Activated CD4-positive, alpha-beta T cell treated with anti-CD3 and anti-CD28 coated beads, Interleukin-2, amount 10 ng/mL, durations not matched to agents 24 days and 14 days (primary cell): ENCODE measurements at places on chromosomes 3 and 15. TPM values are rescaled to one million over a fixed set of nuclear protein-coding genes. Genes with fewer than 3 reads are reported as not detected.
A peak's percentile ranks its signal among the peaks of the same experiment; 100 is the strongest.

DNA sequence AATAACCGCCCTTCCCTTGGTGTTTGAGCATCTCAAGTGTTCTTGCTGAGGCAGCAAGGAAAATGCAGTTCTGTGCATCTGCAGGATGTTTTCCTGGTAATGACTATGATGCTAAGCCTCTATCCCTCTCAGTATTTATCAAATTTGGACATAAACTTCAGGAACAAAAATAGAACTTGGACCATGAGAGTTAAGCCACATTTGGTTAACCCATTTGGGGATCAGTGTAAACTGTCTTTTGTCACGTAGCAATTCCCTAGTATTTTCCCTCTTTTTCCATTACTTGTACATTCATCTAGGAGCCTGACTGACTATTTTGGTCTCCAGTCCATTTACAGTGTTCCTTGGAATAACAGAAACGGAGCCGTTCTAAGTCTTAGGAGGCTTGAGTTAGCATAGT, 250.8 kb downstream of the RBMS3 start:
- no peaks in the 10 kb centered on the region for H3K27me3 ChIP-seq
- H3K4me1 ChIP-seq = no peaks in the 10 kb centered on the region
- DNase-seq = no peak
- H3K27ac ChIP-seq = no peak overlapping the region
- no peaks in the 10 kb centered on the region for H3K36me3 ChIP-seq
- no peak overlapping the region for H3K4me3 ChIP-seq

- peaks cover 31% of the 10 kb centered on the region for H3K27me3 ChIP-seq
- H3K36me3 ChIP-seq = no peaks in the 10 kb centered on the region
- H3K4me1 ChIP-seq = peaks cover 4% of the 10 kb centered on the region
- DNase-seq = no peak
- no peak overlapping the region for H3K27ac ChIP-seq
These were observed 213.8 kb downstream of the ARRDC4 start for GRCh38 chr15:98174286-98174685.

DNA sequence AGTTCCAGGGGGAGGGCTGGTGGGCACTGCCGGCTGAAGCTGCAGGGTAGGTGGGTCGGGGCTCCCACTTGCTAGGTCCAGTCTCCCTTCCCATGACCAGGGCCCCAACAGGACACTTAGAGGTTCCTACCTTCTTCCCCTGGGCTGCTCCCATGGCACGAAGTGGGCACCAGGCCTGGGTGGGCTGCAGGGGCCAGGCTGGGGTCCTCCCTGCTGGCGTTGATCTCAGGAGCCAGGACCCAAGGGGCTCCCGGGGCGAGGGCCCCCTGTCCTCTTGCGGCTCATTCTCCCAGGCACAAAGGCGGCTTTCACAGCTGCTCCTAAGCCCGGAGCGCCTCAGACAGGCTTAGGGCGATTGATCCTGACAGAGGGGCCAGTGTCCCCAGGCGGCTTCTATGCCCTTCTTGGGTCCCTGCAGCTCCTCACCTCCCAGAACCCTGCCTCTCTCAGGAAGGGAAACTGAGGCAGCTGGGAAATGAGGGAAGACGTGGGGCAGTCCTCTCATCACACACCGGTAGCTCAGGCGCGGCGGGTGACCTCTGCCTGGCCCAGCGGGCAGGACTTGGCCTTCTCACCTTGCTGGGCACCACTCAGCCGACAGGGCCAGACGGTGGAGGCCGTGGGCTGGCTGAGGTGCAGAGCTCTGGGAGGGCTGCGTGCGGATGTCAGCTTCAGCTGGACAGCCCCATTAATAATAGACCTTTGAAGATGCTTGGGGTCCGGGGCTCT, 39.6 kb downstream of the FAM3D start:
- H3K4me1 ChIP-seq = no peaks in the 10 kb centered on the region
- H3K36me3 ChIP-seq = no peaks in the 10 kb centered on the region
- no peak overlapping the region for H3K27ac ChIP-seq
- no peak overlapping the region for H3K4me3 ChIP-seq
- no peak for DNase-seq
- peaks cover 5% of the 10 kb centered on the region for H3K27me3 ChIP-seq

DNA sequence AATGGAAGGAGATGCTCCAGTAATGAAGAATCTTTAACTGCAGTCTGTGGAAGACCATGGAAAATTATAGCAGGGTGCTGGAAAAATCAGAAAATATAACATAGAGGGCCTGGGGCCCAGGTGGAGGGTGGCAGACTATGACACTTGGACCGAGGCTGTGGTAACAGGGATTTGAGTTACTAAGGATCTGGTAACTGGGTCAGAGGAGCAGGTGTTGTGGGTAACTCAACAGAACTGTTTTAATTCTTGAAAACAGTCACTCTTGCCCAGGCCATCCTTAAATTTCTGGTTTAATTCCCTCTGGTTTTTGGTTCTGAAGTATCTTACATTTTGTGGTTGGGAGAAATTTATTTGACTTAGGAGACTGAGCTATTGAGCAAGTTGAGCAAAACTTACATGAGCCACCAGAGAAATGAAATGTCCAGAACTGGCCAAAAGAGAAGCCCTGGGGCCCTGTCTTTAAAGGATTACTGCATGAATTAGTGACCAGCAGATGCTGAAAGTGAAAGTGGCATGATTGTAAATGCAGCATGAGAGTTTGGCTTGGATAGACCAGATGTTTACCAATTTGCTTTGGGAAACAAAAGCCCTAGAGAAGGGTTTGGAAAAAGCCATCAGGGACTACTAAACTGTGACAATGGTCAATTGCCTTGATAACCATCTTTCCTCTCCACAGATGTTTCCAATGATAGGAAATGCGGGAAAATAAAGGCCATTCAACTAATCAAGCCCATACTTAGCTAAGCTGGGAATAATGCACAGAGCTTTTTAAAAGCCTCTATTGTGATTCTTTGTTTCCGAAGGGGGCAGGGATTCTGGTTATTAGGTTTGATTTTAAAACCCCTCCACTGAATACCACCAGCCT, 374.9 kb upstream of the TGFBR2 start:
- peaks cover 8% of the 10 kb centered on the region for H3K36me3 ChIP-seq
- no peak overlapping the region for H3K4me3 ChIP-seq
- no peak overlapping the region for H3K27ac ChIP-seq
- H3K4me1 ChIP-seq = peaks cover 21% of the 10 kb centered on the region
- DNase-seq = no peak

DNA sequence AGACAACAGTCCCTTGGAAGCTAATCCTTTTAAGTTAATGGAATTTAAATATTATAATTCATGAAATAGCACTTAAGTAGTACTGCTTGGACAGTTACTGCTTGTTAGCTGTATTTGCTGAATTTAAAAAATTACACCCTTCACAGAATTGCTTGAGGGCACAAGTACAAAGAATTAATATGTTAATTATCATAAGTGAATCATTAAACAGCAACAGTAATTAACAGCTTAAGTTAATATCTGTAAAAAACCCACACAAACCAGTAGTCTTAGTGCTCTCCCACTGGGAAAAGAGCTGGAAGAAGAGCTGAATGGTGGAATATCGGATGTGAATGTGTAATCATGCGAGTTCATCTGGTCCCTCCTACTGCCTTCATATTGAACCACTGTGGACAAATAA, 232.0 kb downstream of the CD47 start:
- peaks cover 9% of the 10 kb centered on the region for H3K27me3 ChIP-seq
- H3K36me3 ChIP-seq = no peaks in the 10 kb centered on the region
- no peak overlapping the region for H3K4me3 ChIP-seq
- no peak overlapping the region for H3K27ac ChIP-seq

DNA sequence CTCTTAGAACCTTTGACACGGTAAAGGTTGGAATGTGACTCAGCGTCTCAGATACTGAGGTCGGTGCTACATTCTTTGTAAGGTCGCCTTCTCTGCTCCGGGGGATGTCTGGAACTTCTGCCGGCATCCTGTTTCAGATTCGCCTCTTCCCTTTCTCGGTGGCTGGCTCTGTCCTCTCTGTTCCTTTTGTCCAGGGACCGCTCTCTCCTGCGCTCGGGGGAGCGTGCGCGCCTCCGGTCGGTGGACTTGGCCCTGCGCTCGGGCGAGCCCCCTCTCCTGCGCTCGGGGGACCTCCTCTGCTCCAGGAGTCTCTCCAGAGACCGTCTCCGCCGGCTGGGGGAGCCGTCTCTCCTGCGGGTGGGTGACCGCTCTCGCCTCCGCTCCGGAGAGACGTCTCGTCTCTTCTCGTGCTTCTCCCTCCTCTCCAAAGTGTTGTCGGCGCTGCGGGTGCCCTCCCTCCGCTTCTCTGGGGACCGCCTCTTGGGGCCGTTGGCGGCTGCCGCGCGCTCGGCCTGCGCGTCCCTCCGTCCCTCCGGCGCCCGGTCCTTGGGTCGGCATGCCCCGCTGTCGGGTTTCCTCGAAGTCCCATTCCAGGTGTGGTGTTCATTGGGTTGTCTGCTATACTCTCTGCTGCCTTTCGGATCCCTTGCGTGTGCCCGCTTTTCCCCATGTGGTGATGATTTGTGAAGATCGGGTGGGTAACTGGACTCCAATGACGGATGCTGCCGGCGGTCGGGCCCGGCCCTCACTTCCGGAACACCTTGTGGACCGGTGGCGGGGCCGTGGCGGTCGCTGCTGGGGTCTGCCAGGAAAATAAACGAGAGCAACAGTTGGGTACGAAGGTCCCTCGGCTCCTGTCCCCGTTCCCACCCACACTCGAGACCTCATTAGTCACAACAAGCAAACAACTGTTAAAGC, 668.8 kb upstream of the ADAMTS9 start:
- no peak overlapping the region for H3K27ac ChIP-seq
- no peak overlapping the region for H3K4me3 ChIP-seq
- H3K27me3 ChIP-seq = peaks cover 14% of the 10 kb centered on the region
- DNase-seq = no peak
- H3K4me1 ChIP-seq = no peaks in the 10 kb centered on the region
- no peaks in the 10 kb centered on the region for H3K36me3 ChIP-seq

DNA sequence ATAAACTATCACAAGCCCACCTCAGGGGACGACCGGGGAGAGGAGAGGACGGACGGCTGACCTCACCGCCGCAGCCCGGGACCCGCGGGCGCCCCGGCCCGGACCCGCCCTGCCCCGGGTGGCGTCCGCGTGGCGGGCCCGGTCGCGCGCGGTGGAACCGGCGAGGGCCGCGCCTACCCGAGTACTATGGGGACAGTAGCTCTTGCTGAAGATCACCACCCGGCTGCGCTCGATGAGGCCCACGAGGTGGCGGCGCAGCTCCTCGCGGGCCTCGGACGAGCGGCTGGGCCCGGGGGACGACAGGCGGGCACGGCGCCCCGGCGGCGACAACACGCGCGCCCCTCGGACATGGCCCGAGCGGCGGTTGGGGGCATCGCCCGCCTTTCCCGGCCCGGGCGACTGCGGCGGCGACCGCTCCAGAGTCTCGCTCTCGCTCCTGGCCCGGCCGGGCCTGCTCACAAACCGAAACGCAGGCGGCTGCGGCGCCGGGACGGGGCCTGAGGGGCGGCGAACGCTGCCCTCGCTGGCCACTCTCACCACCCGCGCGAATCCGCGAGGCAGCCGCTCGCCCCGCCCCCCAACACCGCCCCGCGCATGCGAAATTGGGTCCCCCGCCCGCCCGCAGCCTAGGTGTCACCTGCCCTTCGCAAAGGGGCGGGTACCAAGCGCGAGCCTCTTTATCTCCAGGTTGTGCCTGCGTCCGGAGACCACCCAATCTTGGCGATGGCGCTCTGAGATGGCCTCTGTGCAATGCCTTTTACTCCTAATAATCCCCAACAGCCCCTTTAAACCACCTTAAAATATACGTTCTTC, at the start of gene TXNRD3:
TXNRD3 (minus strand) TSS at position 554 of the 813 bp plus-strand sequence.
- peaks cover 27% of the 10 kb centered on the region for H3K27me3 ChIP-seq
- peak; percentile 89 for DNase-seq
- peaks cover 5% of the 10 kb centered on the region for H3K4me1 ChIP-seq
- H3K27ac ChIP-seq = peak within 1 kb of the TSS; percentile 21
- peak within 1 kb of the TSS; percentile 79 for H3K4me3 ChIP-seq
- H3K36me3 ChIP-seq = no peaks in the 10 kb centered on the region

DNA sequence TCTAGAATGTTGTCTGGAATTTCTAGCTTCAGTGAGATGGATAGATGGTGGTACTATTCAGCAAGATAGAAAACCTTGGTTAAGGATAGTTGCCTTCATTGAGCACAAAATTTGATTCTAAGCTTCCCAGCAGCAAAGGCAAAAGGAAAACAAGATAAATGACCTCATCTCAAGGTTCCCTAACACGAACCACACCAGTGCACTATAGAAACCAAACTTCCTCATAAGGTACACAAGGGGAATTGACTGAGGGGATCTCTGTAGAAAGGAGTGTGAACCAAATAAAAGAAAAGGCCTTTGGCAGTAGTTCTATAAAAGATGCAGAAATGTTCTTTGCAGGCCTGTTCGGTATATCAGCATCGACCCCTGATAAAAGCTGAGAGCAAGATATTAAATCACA, 288.9 kb downstream of the SHQ1 start:
- H3K4me1 ChIP-seq = peaks cover 1% of the 10 kb centered on the region
- H3K36me3 ChIP-seq = peaks cover 1% of the 10 kb centered on the region
- H3K4me3 ChIP-seq = no peak overlapping the region
- H3K27ac ChIP-seq = no peak overlapping the region
- H3K27me3 ChIP-seq = no peaks in the 10 kb centered on the region

DNA sequence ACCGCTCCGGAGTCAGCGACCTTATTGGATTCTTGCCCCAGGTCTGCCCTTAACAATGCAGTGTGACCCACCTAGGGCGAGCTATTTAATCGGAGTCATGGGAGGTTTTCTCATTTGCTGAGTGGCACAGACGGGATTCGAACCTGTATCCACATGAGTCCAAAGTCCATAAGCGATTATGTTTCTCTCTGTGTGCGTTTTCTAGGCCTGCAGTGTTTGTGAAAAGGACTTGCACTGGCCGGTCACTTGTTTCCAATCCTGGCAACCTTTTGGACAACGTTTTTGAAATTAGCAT, 691 bp upstream of the HDGFL3 start:
- H3K4me3 ChIP-seq = no peak overlapping the region
- no peak for DNase-seq
- peaks cover 28% of the 10 kb centered on the region for H3K27me3 ChIP-seq
- peak overlapping the region; percentile 75 for H3K27ac ChIP-seq

GRCh38 chr3:23492057-23492456, 288.9 kb downstream of the UBE2E2 start:
- no peaks in the 10 kb centered on the region for H3K36me3 ChIP-seq
- H3K4me3 ChIP-seq = no peak overlapping the region
- H3K4me1 ChIP-seq = no peaks in the 10 kb centered on the region
- DNase-seq = no peak

DNA sequence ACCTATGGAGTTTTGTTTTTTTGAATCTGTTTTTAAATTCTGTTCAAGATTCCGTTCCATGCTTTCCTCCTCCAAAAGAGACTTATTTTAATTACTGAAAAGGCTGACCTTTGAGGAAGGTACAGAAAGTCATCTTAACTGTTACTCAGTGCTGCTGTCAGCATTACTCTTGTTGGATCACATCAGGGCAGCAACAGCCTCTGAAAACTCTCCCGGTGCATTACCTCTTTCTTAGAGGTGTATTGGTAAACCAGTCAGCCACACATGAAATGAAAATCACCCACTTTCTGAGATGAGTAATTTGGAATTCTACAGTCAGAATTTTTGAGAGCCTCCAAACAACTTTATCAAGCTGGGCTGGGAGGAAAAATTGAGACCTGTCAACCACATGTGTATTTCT, 88.5 kb upstream of the LIMD1 start:
- no peak for DNase-seq
- peaks cover 11% of the 10 kb centered on the region for H3K36me3 ChIP-seq
- H3K4me3 ChIP-seq = no peak overlapping the region
- H3K27me3 ChIP-seq = no peaks in the 10 kb centered on the region
- peaks cover 7% of the 10 kb centered on the region for H3K4me1 ChIP-seq
- no peak overlapping the region for H3K27ac ChIP-seq

- H3K27me3 ChIP-seq = no peaks in the 10 kb centered on the region
- H3K36me3 ChIP-seq = no peaks in the 10 kb centered on the region
- no peak overlapping the region for H3K4me3 ChIP-seq
- no peaks in the 10 kb centered on the region for H3K4me1 ChIP-seq
- no peak for DNase-seq
These were observed 501.3 kb upstream of the IL12A start for GRCh38 chr3:159487304-159487703.

The USP8 gene
- total RNA-seq = 56.9 and 60.9 TPM in 2 replicates

The CISH gene
- 359 and 361 TPM in 2 replicates for total RNA-seq

The HCN4 gene
- total RNA-seq = not detected in 2 replicates

The ZNF710 gene
- 28.3 and 29.3 TPM in 2 replicates for total RNA-seq

The BFSP2 gene
- not detected in 2 replicates for total RNA-seq

The BCL2A1 gene
- 110 and 111 TPM in 2 replicates for total RNA-seq
